ENCODE measurements at places on chromosomes 12 and 14.

DNA sequence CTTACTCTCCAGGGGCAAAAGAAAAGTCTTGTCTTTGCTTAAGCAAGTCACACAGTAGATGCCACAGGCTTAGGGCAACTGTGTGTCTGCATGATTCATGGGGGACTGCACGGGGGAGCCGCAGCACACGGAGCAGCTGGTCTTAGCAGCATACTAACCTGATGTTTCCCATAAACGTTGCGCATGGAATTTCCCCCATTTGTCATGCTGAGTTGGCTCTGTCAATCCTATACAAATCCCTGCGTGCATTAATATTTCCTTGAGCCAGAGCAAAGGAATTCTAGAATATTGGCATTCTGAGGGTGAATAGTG, 71.2 kb downstream of the SAMD4A start:
- peak; percentile 91 for DNase-seq

- DNase-seq, result no peak
These were observed 7.7 kb downstream of the TRMT61A start for GRCh38 chr14:103536693-103537092.

DNA sequence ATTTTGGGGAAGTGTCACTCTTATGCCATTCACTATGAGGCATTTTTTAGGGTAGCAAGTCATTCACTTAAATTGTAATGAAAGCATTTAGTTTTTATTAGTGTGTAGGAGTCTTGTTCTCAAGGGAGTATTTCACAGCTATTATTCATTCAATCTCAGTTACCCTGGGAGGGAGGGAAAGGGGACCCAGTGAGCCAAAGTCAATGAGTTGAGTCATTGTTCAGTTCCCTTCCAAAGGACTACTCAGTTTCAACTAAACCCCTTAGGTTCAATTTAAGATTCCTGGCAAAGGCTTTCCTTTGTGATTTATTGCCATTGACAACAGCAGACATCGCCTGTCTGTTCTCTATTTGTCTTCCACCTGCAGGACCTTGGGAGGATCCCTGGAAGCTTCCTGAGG, 29.3 kb upstream of the RASSF8 start:
- DNase-seq, result no peak

GRCh38 chr12:71018682-71019081, 98.1 kb upstream of the PTPRR start:
- DNase-seq, result no peak

GRCh38 chr12:1890119-1890703, 28.2 kb downstream of the CACNA2D4 start:
- no peak for DNase-seq

- DNase-seq, result no peak
These were observed 133.5 kb downstream of the CPNE8 start for GRCh38 chr12:38771871-38772270.

GRCh38 chr14:74389980-74390379, 36.0 kb downstream of the SYNDIG1L start:
- DNase-seq, result no peak

- DNase-seq, result no peak
These were observed 412.7 kb downstream of the BCL11B start for GRCh38 chr14:98859301-98859700.

DNA sequence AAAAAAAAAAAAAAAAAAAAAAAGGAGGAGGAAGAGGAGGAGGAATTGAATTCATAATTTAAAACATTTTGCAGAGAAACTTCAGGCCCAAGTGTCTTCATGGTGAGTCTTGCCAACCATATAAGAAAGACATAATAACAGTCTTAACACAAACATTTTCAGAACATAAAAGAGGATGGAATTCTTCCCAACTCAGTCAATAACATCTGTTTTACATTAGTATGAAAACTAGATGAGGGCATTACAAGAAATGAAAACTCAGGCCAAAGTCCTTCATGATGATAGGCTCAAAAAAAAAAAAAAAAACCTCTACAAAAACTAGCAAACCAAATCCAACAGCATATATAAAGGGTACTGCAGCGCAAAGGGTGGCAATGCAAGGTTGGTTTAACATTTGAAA, 151.6 kb downstream of the FOXA1 start:
- DNase-seq, result no peak

- DNase-seq, result no peak
These were observed 151.5 kb downstream of the MSRB3 start for GRCh38 chr12:65430006-65430405.

DNA sequence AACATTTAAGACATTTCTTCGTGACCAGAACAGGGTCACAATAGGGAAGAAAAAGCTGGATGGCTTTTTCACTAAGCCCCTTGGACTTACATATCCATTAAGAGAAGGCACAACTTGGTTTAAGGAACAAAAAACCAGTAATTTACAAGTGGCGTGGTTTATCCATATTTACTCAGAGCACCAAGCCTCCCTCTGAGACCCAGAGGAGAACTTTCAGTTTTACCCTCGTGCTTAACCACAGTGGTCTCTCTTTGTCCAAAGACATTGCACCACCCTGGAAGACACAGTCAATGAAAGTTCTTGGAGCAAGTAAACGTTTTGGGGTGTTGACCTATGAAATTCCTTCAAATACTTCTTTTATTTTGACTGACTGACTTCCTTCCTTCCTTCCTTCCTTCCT, 52.5 kb downstream of the SSPN start:
- DNase-seq, result no peak

DNA sequence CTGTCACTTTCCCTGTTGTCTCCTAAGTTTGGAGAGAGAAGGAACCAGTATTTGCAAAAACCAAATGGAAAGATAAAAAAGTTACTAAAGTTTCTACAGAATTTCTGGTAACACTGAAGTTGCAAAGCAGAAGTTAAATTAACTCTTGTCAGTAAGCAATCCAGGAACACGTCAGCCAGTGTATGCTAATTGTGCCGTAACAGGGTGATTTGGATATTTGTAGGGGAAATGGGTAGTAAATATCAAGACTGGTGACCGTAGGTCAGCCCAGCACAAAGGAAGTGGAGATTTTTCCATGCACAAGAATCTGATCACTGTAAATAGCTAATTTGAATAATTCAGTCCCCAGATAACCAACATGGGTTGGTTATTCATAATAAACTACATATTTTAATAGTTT, 2.3 kb downstream of the CDKN1B start:
- peak; percentile 66 for DNase-seq

- no peak for DNase-seq
These were observed 78.0 kb upstream of the IFNG-AS1 start for GRCh38 chr12:67911275-67911600.

- DNase-seq, result no peak
These were observed 12.0 kb downstream of the VEZT start for GRCh38 chr12:95229636-95230035.

DNA sequence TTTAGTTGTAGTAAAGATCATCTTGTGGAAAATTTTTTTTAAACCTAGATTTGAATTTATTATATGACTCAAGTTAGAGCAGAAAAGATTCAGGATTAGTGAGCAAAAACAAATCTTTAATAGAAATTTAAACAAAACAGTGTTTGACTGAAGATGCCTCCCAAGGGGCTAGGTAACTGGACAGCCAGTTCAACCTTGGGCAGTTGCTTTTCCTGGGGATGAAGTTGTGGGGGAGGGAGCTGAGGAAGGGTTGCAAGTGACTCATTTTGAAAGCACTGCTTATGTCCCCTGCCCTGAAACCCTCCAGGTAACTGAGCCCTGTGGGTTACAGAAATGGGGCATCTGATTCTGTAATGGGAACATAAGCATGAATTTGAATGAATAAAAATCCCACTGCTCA, 13.1 kb downstream of the CFAP54 start:
- DNase-seq, result peak; percentile 34

- no peak for DNase-seq
These were observed 161.3 kb downstream of the GXYLT1 start for GRCh38 chr12:41983394-41983793.

GRCh38 chr12:28369483-28369882, 179.2 kb downstream of the CCDC91 start:
- no peak for DNase-seq

GRCh38 chr14:91261115-91261514, 16.6 kb upstream of the GPR68 start:
- no peak for DNase-seq

- no peak for DNase-seq
These were observed 521 bp upstream of the GMFB start for GRCh38 chr14:54489318-54489683.

GRCh38 chr14:38724621-38725020, 378.4 kb downstream of the SEC23A start:
- DNase-seq, result no peak

- DNase-seq, result no peak
These were observed 49.1 kb upstream of the KCNJ8 start for GRCh38 chr12:21823581-21823980.

GRCh38 chr14:94460631-94461416, 8.2 kb upstream of the SERPINA11 start:
- DNase-seq, result no peak

- DNase-seq, result no peak
These were observed 6.4 kb upstream of the A2M start for GRCh38 chr12:9122091-9122609.

- no peak for DNase-seq
These were observed 9.7 kb downstream of the NRIP2 start for GRCh38 chr12:2825132-2825531.

All from ELR (cell line).